Panc1 (cell line): ENCODE measurements at places on chromosomes 11 and 22.

- DNase-seq, result no peak
Measured at GRCh38 chr22:45628515-45628914, 43.1 kb upstream of the ATXN10 start.

DNA sequence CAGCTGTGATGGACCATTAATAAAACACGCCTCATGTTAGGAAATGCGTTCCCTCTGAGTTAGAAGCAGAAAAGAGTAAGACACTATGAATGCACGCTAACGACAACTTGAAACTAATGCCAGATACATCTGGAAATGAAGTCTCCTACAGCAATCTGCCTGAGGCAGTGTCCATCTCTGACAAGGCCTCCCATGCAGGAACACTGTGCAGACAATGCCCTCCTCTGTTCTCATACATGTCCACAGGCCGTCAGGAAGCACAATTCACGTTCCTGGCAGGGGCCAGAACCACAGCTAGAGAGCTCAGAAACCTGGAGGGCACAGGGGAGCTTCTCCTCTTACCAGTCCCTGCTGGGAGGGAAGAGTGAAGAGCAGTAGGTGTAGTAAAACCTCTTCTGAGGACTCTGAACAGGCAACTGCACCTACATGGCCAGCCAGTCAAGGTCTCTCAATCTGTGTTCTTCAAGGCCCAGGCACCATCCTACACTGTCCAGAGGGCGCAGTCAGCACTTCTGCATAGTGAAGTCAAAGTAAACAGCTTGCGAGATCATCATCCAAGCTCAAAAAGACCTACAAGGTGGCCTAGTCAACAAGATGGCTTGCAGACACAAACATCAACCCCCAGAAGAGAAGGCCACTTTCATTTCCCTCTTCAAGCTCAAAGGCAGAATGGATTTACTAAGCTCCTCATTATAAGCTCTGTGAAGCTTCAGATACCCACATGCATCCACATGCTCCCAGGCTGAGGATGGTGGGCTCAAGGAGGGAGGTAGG lies 41.5 kb upstream of the CYP2D6 start:
- DNase-seq, result no peak

DNA sequence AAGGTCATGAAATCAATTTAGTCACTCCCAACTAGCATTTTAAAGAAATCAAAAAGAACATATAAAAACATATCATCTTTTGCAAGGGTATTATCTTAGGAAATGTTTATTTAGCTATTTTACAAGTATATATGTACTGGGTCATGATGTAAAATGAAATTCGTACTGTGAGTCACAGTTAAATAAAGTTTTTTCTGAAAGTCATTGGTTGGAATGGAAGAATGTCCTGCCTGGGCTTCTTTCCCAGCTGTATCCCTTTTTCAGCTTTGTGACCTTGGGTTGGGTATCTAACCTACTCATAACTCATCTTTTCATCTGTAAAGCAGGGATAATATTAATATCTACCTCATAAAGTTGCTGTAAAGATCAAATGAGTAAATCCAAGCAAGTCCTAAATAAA lies 15.7 kb downstream of the FDX1 start:
- no peak for DNase-seq

DNA sequence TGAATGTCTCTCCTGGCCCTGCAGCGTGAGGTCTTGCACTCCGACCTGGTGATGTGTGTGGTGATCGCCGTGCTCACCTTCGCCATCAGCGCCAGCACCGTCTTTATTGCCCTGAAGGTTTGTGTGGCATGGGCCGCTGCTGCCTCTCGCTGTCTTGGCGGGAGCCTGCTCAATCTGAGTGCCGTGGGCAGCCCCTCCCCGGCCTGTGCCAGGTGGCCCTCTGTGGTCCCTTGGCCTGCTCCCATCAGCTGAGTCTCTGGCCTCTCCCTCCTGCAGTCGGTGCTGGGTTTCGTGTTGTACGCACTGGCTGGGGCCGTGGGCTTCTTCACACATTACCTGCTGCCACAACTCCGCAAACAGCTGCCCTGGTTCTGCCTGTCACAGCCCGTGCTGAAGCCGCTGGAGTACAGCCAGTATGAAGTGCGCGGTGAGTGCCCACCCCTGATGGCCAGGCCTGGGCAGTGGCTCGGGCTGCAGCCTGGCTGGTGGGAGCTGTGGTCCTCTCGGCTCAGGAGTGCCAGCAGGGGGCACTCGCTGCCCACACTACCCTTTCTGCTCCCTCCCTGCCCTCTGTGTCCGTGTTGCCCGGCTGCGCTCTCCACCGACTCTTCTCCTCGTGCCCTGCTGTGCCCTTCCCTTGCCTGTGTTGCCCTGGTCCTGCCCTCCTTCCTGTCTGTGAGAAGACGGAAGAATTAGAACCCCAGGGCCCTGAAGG lies 10.2 kb downstream of the PCNX3 start:
- DNase-seq, result no peak

GRCh38 chr22:26143806-26144325 lies 25.4 kb upstream of the SEZ6L start:
- no peak for DNase-seq

- peak; percentile 67 for DNase-seq
Measured at GRCh38 chr11:10208131-10208575, 85.9 kb downstream of the SBF2 start.

GRCh38 chr11:122851366-122851966 lies 13.2 kb downstream of the CRTAM start:
- DNase-seq, result no peak

- DNase-seq, result no peak
Measured at GRCh38 chr22:32200752-32201151, 4.1 kb downstream of the RFPL2 start.

GRCh38 chr11:26201411-26201810 lies 130.5 kb upstream of the ANO3 start:
- DNase-seq, result no peak

- peak; percentile 50 for DNase-seq
Measured at GRCh38 chr22:22558972-22559603, at the start of gene PRAME. PRAME (minus strand) TSS chr22:22559265; CDS start chr22:22556832, 2,433 bp downstream.

- no peak for DNase-seq
Measured at GRCh38 chr11:47269829-47270305, at the start of gene MADD. MADD (plus strand) TSS chr11:47270133.

- no peak for DNase-seq
Measured at GRCh38 chr11:40030867-40031266, 1428.6 kb downstream of the LRRC4C start.

- peak; percentile 75 for DNase-seq
Measured at GRCh38 chr11:11977206-11977938, 31.1 kb downstream of the DKK3 start.

GRCh38 chr11:120243221-120243620 lies 3.3 kb downstream of the POU2F3 start:
- DNase-seq, result no peak

DNA sequence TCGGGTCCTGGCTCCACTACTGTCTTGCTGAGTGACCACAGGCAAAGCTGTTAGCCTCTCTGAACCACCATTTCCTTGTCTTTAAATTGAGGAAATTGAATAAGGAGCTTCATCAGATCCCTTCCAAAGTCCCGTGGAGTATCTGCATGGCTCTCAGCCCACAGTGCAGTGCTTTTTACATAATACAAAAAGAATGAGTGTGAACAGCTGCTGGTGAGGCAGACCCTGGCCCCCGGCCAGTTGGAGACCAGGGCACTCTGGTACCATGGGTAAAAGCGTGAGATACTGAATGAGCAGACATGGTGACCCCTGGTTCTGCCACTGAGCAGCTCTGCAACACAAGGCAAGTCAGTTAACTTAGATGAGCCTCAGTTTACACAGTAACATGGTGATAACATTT lies 86.8 kb downstream of the GALNT18 start:
- DNase-seq, result no peak

- peak; percentile 55 for DNase-seq
Measured at GRCh38 chr11:83257761-83258168, 28.4 kb downstream of the CCDC90B start.

DNA sequence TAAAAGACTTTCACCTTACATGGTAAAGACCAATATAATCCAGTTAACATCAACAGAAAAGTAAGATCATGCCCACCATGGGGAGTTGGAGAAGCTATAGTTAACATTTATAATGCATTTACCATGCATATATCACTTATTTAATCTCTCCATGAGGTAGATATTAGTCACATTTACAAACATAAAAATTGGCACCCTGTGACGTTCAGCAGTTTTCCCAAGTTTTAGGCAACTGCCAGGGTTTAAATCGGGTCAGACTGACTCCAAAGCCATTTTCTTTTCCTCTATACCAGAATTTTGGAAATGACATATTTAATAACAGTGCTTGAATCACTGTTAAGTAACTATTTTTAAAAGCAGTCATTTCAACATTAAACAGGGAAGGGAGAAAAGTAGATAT lies 266.3 kb downstream of the DDX10 start:
- DNase-seq, result no peak

DNA sequence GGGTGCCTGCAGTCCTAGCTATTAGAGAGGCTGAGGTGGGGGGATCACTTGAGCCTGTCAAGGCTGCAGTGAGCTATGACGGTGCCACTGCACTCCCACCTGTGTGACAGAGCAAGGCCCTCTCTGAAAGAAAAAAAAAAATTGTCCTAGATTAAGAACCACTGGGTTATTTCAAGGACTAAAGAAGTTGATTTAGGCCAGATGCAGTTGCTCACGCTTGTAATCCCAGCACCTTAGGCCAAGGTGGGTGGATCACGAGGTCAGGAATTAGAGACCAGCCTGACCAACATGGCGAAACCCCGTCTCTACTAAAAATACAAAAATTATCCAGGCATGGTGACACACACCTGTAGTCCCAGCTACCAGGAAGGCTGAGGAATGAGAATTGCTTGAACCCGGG lies 129.0 kb downstream of the MRTFA start:
- no peak for DNase-seq

GRCh38 chr11:12640926-12641849 lies 33.0 kb upstream of the TEAD1 start:
- DNase-seq, result no peak

DNA sequence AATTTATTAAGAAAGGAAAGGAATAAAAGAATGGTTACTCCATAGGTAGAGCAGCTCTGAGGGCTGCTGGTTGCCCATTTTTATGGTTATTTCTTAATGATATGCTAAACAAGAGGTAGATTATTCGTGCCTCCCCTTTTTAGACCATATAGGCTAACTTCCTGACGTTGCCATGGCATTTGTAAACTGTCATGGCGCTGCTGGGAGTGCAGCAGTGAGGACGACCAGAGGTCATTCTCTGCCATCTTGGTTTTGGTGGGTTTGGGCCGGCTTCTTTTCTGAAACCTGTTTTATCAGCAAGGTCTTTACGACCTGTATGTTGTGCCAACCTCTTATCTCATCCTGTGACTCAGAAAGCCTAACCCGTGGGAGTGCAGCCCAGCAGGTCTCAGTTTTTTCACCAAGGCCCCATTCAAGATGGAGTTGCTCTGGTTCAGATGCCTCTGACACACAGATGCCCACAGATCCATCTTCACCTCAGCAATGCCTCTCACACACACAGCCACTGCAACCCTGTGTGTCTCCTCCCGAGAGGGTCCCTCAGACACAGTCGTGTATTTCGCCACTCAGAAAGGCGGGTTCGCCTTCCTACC lies 16.4 kb upstream of the JAM3 start:
- no peak for DNase-seq

DNA sequence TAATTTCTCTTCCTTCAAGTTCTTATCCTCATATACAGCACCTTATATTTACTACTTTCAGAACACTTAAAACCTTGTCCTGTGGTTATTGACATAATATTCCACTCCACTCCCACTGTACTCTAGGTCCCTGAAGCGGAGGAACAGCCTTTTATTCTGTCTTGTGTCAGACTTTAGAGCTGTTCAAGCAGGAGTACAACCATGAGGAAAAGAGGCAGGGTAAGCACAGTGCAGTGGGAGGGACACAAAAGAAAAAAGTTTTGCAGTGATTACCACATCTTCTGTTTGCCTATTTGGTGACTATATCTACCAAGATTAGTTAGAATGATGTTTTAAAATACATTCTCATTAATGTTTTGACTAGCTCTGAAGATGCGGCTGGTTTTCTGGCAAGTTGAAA lies 122.0 kb upstream of the CEP126 start:
- DNase-seq, result no peak

DNA sequence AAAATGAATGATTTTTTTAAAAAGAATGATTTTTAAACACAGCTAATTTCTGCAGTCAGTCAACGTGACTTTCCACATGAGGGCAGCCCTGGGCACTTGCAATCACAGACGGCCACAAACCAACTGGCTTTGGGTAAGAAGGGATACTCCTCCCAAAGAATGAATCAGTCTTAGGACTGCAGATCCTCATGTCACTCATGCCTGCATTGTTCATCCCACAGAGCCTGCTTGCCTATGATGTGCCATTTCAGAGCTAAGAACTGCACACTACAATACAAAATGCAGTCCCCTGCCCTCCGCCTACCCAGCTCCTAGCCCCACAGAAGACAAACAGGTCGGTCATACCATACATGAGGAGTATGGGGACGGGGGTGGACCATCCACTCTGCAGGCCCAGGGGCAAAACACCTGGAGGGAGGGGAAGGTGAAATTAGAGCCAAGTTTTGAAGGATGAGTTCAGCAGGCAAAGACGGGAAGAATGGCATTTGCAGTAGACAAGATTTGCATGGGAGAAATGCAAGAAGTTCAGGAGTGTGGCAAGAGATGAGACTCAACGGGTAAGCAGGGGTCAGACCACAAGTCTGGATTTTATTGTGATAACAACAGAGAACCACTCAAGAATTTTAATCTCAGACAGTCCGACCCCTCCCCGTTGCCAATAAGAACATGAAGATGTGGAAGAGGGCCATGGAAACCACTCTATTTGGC lies 24.7 kb downstream of the PACSIN2 start:
- DNase-seq, result peak; percentile 24
